ENCODE measurements at places on chromosomes 2 and 18.

DNA sequence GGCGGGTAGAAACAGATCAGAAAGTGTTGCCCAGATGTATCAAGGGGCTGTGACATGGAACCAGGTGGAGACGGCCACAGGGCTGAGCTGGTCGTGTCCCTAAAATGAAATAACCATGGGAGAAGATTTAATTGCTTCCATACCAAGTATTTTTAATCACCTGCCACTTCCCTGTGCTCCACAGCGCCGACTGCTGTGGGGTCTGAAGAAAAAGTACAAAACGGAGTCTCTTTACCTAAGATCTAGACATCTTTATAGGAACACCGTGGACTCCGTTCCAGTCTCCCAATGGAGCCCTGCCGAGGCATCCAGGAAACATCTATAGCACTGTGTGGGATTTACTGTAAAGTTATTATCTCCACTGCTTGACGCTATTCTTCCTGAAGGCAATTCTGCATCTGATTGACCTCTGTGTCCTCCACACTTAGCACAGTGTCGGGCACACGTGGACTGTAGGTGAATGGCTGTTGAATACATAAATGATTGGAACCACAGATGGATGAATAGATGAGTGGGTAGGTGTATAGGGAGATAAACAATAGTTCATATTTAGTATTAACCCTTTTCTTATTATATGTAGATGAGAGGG, 21.6 kb upstream of the GYPC start:
- peak; percentile 13 for DNase-seq

DNA sequence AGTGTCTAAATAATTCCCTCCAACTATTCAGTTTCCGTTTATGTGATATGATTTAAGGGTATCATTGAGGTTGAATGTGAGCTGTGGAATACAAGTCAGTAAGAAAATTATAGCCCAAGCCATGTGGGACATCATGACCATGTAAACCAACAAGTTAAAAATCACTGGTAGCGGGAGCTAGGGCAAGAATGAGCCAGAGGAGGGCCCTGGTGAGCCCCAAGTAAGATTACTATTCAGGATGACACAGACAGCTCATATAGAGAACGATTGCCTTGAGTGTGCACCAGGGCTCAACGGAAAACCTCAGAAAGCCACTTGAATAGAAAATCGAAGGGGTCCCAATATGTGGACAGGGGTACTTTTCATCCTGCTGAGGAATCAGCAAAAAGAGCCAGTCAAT, 87.8 kb upstream of the RBMS1 start:
- DNase-seq = no peak

GRCh38 chr2:234031207-234031606, 19.3 kb upstream of the SPP2 start:
- DNase-seq = no peak

- DNase-seq = no peak
These were observed 128.1 kb upstream of the MYCN start for GRCh38 chr2:15812187-15812780.

DNA sequence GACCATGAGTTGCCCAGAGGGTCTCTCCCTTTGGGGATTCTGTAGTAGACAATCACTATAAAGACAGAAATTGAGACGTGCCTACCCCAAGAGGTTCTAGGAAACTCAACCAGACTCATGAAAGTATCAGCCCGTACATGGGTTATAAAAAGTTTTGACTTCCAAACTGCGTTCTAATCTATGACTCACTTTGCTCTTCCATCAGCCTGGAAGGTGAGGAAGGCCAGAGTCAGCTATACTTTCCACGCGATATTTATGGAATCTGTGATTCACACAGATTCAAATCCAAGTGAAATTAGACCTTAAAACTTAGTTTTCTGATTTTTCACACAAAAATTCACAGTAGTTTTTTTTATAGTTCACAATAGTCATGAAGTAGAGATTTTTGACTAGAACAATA, 7.7 kb upstream of the LYPD1 start:
- DNase-seq = no peak

DNA sequence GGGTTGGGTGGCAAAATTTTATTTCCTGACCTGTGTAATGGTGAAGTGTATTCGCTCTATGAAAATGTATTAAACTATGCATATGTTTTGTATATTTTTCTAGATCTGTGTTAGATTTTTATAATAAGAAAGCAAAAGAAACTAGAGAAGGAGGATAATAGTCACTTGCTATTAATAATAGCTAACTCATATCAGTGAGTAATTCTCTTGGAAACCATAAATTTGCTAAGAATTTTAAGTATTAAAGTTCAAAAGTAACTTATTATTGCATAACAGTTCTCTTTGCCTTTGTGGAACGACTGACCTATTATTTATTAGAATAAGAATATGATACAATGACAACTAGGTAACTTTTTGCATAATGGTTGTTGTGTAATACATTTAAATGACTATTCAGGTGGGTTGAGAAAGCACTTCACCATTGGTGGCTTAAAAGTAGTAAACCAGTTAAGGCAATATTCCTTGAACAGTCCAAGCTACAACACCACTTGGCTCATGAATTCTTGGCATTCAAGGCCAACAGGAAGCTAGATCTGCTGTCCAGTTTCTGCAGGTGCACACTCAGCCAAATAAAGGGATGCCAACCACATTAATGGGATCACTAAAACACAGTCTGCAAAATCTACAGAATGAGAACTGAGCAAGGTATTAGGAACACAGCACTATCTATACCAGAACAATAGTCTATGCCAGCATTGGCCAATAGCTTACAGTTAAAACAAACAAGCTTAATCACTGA, 921.3 kb downstream of the CPS1 start:
- no peak for DNase-seq

GRCh38 chr2:45353879-45354278, 257.2 kb downstream of the SRBD1 start:
- DNase-seq = no peak
